ENCODE measurements at places on chromosomes 3 and 15.

- DNase-seq: no peak
Observed at GRCh38 chr15:101052681-101053121, 133.5 kb downstream of the LRRK1 start.

GRCh38 chr15:101123222-101123910 lies 128.5 kb downstream of the CHSY1 start:
- no peak for DNase-seq

- DNase-seq: no peak
Observed at GRCh38 chr3:159548675-159549335, 439.8 kb upstream of the IL12A start.

DNA sequence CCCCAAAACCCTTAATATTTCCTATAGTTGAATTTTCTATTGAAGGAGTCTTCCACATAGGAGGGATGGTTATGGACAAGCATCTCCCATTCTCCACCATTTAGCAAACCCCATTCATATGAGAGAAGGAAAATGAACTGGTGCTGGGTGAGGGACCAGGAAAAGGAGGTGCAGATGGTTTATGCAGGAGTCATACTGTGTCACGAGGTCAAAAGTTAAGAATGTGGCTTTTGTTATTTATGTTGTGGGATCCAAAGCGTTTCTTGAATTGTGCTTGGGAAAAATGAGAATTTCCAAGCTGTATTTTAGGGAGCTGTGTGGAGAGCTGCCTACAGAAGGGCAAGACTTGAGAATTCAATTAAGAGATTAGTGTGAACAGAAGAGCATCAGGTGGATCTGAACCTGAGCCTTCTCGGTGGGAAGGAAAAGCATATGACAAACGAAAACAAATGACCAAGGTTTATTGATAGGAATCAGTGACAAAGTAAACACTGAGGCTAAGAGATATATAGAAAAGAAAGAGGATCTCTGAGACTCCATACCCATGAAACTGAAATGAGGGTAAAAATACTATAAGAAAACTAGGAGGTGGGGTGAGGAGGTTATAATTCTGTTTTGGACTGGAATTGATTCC lies 473.3 kb upstream of the NR2F2 start:
- DNase-seq: no peak

DNA sequence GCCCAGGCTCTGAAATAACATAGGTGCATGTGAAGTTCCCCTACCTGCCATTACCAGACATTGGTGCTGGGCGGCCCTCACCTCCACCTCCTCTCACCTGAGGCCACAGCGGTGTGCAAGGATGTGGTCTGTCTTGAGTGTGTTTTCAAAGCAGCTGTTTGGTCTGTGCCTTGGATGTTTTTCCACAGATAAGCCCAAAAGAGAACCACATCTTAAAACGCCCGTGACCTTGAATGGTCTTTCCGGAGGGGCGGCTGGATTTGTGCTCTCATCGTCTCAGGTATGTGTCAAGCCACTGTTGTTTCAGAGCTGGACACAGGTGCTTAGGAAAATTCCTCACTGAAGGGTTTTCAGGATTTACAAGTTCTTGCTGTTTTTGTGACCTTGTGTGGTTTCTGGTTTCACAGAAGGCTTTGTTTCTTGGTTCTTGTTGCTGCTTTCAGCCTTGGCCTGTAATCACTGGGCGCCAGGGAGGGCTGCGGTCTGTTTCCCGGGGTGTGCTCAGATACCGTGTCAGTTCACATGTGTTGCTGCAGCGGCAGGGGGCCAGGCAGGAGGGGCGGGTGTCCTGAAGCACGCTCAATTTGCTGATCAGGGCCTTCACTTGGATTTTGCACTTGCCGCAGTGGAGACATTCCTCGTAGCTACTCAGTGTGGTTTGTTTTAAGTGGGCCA lies 128.4 kb downstream of the IGF1R start:
- peak; percentile 10 for DNase-seq

DNA sequence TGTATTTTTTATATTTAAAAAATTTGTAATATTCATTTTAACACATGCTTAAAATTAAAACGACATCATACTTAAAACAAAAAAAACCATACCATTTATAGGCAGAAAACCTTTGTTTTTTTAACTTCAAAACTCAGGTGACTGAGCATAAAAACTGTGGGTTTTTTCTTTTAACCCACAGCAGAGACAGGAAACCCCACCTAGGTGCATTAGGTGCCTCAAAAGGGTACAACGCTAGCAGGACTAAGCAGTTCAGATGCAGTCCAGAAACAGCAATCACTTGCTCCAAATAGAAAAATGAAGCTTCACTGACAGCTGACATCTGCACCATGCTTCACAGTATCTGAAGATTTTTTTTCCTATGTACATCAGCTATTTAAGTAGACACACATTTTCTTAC lies 52.3 kb downstream of the GLB1 start:
- DNase-seq: peak; percentile 34

- DNase-seq: no peak
Observed at GRCh38 chr15:78130466-78131294, 565 bp downstream of the CIB2 start.

DNA sequence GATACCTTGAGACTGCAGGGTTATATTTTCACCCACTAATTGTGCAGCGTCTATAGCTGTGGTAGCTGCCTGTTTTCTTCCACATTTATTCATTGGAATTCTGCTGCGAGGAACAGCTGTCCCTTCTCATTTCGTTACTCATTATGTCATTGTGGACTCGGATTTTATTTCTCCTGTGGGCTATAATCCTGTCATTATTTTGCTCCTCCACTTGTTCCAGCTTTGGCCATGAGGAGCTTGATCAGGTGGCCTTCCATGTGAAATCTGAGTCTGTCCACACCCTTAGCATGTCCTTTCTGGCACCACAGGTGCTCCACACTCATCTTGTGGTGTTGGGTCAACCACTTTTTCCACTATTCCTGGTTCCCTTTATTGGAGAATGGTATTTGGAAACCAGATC lies 14.8 kb downstream of the LYSMD4 start:
- no peak for DNase-seq

GRCh38 chr15:92098869-92099268 lies 245.4 kb downstream of the SLCO3A1 start:
- no peak for DNase-seq

GRCh38 chr3:181362378-181362777 lies 349.3 kb upstream of the SOX2 start:
- no peak for DNase-seq

DNA sequence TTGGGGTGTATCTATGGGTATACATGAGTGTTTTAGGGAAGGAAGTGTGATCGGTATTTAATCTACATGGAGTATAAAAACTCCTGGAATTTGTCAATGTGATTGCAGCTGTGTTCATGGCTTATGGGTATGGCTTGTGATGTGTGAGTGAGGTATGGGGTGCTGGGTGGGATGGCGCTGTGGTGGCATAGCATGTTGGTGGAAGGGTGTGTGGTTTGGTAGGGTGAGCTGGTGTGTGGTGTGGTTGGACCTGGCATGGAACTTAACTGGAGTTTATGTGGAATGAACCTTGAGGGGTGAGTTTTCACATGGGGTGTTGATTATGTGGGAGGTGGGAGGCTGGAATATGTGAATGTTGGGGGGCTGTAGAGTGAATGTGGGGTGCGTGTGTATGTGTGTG lies 492 bp upstream of the MOBP start:
- no peak for DNase-seq

DNA sequence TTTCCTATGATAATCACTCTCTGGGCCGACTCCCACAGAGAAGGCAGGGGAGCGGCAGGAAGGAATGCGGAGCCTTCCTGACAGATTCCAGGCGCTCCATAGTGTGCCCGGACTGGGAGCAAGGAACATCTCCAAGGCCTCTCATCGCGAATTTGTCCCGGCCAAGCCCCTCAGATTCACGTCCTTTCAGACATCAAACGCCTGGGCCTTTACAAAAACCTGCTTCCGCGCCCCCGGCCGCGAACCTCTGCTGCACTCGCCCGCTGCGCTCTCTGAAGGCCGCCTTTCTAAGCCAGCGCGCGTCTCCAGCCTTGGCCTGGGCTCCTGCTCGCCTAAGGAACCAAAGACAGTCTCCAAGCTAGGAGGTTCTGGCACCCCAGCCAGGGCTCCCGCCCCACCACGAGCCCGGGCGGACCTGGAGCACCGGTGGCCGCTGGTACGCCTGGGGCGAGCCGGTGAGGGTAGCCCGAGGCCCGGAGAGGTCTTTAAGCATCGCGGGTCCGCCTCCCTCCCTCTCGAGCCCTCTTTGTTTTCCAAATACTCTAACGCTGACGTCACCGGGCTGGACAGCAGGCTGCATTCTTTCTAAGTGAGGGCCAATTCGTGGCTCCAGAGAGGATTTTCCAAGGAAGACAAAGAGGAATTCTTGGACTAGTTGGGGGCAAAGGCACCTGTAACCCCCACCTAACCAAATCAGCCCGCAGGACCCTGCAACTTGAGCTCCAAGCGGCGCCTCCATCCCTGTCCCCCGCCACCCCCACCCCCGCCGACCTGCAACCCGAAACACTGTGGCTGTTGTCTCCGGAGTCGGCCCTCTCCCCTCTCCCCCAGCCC lies 759 bp downstream of the AMOTL2 start:
- DNase-seq: no peak

- no peak for DNase-seq
Observed at GRCh38 chr3:143002727-143003126, 1.4 kb downstream of the U2SURP start.

DNA sequence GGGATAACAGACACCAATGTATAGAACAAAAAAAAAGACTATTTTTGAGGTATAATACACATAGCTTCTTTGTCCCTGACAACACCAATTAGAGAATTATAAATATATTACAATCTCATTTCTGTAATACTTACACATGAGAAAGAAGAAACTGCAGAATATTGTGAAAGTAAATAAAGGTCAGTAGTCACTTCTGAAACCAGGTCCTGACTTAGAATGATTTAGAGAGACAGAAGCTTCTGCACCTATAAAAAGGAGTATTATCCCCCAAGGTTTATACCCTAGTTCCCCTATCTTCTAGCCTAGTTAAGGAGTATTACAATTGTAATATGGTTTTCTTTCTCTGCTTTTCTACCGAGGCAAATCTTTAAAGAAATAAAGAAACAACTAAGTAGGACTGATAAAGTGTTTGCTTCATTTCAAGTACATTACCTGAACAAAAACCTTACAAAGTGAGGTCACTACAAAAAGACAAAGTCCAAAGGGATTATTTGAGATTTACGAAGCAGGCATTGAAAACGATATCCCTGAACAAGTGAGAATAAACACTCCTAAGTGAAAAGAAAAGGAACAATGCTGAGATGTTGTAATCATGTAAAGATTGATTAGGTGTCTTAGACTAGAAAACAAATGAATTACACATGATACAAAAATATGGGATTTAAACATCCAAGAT lies 103.0 kb downstream of the GBE1 start:
- no peak for DNase-seq

DNA sequence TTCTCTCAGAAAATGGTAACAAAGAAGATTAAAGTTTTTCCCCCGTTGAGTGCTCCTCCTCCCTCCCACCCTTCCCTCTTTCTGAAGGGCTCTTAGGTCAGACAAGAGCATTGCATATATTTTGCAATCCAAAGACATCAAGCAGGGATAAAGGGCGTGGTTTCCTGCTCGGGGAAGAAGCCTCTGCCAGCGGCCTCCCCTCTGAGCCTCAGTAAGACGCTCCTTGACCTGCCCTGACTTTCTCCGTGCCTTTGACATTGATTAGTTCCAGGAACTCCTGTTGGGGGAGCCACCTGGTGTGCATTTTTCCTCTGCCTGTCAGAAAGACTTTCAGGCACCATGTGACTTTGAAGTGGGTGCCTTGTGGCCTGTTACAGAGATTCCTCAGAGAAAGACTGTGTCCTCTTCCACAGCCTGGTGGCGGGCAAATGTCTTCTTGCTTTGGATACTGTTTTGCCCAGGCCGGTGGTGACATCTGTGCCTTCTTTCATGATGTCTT lies 87.2 kb upstream of the TBL1XR1 start:
- no peak for DNase-seq

DNA sequence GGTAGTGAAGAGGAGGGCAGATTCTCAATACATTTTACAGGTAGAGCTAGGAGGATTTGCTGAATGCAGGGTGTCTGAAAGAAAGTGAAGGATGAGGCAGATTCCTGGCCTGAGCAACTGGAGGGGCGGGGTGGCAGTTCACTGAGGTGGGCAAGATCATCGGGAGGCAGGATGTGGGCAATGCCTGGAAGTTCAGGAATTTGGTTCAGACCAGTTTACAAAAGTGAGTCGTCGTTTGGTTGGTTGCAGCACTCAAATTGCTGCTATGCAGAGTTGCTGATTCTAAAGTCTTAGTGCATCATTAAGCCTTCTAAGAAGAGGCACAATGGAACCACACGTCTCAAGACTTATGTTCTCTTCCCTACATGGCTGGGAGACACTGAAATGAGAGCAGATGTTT lies 134.0 kb downstream of the MFSD1 start:
- DNase-seq: no peak

DNA sequence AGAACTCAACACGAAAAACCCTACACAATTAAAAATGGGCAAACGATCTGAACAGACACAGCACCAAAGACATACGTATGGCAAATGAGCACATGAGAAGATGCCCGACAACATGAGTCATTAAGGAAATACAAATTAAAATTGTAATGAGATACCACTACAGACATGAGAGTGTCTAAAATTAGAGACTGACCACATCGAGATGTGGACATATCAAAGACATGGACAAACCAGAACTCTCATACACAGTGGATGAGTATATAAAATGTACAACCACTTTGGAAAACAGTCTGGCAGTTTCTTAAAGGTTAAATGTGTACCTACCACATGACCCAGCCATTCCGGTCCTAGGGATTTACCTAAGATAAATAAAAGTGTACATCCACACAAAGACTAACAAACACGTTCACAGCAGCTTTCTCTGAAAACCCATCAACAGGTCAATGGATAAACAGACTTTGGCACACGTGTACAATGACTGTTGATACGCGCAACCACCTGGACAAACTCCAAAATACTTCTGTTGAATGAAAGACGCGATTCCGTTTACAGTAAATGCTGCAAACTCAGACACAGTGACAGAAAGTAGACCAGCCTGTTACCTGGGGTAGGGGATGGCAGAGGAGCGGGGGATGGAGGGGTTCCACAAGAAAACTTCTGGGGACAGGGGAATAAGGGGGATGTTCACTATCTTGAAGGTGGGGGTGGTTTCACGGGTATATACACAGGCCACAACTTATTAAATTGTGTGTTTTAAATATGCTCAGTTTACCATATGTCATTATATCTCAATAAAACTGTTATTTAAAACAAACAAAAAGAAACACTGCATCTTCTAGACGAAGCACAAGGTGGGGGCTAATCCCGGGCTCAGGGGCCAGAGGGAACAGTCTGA lies 2.1 kb downstream of the TNK2 start:
- DNase-seq: no peak

GRCh38 chr15:100602823-100603393 lies 519 bp downstream of the ASB7 start:
- DNase-seq: peak; percentile 19

- no peak for DNase-seq
Observed at GRCh38 chr3:120506076-120506827, 55.5 kb upstream of the FSTL1 start.

GRCh38 chr3:69130689-69131088 lies 8.3 kb upstream of the LMOD3 start:
- no peak for DNase-seq

Measured in activated gamma-delta T cell treated with Interleukin-2 at 50 U/mL for 16 hours (primary cell).